ENCODE measurements at places on chromosomes 7 and 10.
A peak's percentile ranks its signal among the peaks of the same experiment; 100 is the strongest.

DNA sequence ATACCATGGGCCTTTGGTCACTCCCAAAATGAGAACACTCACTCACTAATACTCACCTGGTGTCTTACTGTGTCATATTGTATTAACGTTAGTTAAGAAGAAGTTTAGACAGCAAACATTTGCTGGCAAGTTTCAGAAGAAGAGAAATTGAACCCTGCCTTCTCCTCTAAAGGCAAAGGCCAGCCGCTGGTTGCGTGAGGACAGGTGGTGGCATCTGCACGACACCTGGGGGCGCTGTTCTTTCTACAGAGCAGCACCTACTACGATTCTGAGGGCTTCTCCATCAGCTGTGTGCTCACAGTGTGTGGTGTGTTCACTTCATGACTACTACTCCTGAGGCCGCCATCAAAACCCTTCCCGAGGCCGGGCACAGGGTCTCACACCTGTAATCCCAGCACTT is 17.9 kb upstream of the CLEC2L start:
- DNase-seq = peak; percentile 16

- DNase-seq = no peak
Measured at GRCh38 chr10:62502995-62503613, 128.9 kb downstream of the ZNF365 start.

GRCh38 chr7:68279827-68280400 is 1283.3 kb downstream of the TYW1 start:
- no peak for DNase-seq

DNA sequence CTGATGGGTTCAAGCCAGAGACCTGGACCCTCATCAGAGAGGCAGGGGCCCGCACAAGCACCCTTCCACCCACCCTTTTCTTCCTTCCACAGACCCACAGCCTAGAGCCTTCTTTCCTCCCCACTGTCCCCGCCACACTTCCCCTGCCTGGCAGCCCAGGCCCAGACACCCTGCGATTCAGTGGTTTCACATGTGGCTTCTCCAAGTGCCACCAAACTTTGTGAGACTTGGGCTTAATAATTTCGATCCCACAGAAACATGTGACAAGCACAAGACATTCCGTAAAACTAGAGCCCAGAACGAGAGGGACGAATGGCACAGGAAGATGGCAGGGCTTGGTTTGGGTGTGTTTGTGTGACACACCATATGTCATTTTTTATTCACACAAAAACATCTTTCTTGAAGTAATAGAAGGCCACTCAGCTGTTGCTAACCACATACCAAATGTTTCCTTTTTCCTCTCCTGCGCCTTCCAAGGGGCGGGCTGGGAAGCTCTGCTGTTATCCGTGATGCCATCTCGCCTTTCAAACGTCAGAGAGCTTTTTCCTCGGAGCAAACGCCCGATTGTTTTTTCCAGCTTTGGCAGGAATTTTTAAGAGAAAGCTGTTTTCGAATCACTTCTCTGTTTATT is 162.9 kb downstream of the GRK5 start:
- DNase-seq = no peak

GRCh38 chr10:10120671-10121070 is 897.0 kb upstream of the CELF2 start:
- DNase-seq = no peak

GRCh38 chr7:83413424-83413823 is 235.5 kb downstream of the SEMA3E start:
- DNase-seq = no peak

DNA sequence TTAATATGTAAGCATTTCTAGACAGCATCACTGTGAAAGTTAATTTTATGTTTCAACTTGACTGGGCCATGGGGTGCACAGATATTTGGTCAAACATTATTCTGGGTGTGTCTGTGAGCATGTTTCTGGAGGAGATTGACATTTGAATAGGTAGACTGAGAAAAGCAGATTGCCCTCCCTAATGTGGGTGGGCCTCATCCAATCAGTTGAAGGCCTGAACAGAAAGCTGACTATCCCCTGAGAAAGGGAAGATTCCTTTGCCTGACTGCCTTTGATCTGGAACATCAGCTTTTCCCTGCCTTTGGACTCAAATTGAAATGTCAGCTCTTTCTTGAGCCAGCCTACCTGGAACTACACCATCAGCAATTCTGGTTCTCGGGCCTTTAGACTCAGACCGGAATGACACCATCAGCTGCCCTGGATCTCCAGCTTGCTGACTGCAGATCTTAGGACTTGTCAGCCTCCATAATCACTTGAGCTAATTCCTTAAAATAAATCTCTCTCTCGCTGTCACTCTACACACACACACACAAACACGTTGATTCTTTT is 5.7 kb upstream of the RPP30 start:
- DNase-seq = no peak

GRCh38 chr7:31407178-31407676 is 66.7 kb upstream of the NEUROD6 start:
- DNase-seq = no peak

DNA sequence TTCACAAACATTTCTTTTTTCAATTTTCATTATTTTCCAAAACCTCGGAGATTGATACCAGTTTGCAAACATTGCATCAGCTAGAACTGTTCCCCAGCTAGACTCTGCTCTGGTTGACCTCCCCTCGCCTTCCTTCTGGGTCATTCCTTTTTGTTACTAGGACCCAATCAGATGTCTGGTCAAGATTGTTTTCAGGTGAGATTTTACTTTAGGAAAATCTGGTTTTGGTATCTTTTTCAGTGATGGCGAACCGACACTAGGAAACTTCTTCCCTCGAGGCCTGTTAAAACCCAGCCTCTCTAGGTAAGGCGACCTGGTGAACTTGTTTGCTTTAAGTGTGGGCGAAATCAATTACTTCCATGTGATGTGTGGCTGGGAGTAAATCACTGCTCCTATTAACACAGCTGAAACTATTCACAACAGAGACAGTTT is 8.4 kb downstream of the PROSER2 start:
- no peak for DNase-seq

- DNase-seq = no peak
Measured at GRCh38 chr7:74006451-74007241, 21.3 kb upstream of the ELN start.

DNA sequence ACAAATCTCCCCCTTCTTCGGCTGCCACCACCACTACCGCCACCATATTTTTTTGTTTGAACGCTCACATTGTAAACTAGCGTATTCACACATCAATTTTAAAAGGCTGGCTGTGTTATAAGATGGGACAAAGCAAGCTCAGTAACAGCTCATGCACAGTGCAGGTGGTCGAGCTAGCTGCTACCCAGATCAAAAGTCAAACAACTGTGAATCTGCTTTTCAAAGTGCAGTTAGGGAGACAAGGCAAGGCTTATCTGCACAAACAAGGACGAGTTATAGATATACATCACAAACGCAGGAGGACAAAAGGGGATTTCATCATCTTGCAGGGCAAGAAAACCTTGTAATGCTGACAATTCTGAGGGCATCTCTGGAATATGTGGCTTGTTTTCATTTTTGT is 231.6 kb downstream of the VTI1A start:
- DNase-seq = no peak

- DNase-seq = no peak
Measured at GRCh38 chr7:44150966-44151941, 10.1 kb upstream of the MYL7 start.

- no peak for DNase-seq
Measured at GRCh38 chr7:36958111-36958733, 233.9 kb upstream of the AOAH start.

DNA sequence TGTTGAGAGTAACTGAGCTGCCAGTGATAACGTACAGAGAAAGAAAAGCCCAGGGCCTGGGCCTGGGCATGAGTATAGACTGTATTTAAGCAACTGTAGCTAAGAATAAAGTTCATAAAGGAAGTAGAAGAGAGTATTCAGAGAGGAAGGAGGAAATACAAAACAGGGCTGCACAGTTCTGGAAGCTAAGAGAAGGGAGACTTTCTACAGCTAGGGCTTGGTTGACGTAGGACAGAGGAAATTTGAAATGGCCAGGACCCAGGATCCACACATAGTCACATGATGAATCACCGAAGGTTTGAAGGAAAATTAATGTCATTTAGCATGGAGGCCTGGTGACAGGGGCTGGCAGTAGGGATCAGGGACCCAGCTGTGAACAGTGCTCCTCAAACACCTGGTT is 66.7 kb downstream of the ARL4A start:
- DNase-seq = no peak

- no peak for DNase-seq
Measured at GRCh38 chr7:41241641-41242040, 461.2 kb downstream of the INHBA start.

GRCh38 chr10:131146790-131147189 is 164.7 kb downstream of the TCERG1L start:
- no peak for DNase-seq

GRCh38 chr7:40966693-40967092 is 736.2 kb downstream of the INHBA start:
- DNase-seq = no peak

- DNase-seq = no peak
Measured at GRCh38 chr7:20220921-20221547, 3.9 kb upstream of the MACC1 start.

GRCh38 chr10:110868981-110869380 is 2.7 kb upstream of the PDCD4 start:
- DNase-seq = peak; percentile 78

DNA sequence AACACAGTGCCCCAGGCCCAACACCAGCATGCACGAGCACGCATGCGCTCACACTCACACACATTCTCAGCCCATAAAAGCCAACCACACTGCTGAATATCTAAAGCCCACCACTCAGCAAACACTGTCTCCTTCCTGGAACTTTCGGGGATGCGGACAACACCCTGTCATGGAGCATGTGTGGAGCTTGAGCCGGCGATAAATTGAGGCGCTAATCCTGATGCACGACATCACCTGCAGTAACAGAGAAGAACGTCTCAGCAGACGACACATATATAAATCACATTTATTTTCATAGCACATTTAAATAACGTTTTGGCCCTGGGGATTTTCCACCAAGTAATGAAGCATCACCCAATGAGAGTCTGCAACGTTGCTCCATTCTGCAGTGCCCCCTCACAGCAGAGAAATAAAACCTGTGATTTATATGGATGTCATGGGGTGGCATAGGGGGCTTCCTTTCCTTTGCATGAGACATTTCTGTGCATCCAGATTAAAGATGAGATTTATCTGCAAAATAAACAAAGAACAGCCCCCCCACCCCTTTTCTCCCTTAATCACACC is 267.7 kb upstream of the NFE2L3 start:
- no peak for DNase-seq

- DNase-seq = no peak
Measured at GRCh38 chr7:66669088-66669487, 40.4 kb downstream of the KCTD7 start.

GRCh38 chr10:22324413-22324812 is 3.5 kb downstream of the BMI1 start:
- DNase-seq = no peak

- peak; percentile 68 for DNase-seq
Measured at GRCh38 chr7:2982831-2983230, 60.8 kb downstream of the CARD11 start.

Measured in OCI-LY7 (cell line).